ENCODE measurements at places on chromosomes 6 and 20.

DNA sequence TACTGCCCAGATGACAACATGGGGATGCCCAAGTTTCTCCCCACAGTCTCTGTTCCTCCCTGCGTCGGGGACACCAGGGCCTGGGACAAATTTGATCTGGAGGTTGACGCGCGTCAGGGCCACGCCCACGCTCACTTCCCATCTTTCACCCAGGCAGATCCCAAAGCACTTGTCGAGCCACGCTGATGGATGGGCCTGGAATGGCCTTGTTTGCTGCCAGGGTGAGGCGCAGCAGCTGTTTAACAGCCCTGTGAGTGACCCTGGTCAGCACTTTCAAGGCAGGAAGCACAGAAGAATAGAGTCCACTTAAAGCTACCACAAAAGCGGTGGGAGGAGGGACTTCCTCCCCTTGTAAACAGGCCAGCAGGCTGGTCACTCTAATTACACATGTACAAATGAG lies 324.7 kb upstream of the JARID2 start:
- no peak for DNase-seq

DNA sequence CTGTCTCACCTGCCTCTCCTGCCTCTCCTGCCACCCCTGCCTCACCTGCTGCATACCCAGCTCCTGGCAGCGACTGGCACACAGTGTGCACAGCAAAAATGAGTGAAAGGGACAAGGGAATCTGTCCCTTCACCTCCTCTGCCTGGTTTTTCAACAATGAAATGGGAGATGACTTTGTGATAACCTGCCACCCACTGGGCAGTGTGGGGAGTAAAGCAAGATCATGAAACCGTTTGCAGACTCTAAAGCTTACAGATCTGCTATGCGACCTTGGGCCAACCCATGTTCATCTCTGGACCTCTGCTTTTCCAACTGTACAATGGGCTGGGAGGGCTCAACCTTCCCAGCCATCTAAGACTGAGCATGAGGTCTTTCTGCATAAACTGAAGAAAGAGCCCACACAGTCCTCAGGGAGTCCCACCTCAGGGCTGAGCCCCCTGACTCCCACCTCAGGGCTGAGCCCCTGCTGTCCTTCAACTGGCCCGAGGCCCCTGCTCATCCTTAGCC lies 81.1 kb downstream of the RIPOR3 start:
- no peak for DNase-seq

GRCh38 chr20:38094373-38094891 lies 60.9 kb downstream of the RPRD1B start:
- no peak for DNase-seq

DNA sequence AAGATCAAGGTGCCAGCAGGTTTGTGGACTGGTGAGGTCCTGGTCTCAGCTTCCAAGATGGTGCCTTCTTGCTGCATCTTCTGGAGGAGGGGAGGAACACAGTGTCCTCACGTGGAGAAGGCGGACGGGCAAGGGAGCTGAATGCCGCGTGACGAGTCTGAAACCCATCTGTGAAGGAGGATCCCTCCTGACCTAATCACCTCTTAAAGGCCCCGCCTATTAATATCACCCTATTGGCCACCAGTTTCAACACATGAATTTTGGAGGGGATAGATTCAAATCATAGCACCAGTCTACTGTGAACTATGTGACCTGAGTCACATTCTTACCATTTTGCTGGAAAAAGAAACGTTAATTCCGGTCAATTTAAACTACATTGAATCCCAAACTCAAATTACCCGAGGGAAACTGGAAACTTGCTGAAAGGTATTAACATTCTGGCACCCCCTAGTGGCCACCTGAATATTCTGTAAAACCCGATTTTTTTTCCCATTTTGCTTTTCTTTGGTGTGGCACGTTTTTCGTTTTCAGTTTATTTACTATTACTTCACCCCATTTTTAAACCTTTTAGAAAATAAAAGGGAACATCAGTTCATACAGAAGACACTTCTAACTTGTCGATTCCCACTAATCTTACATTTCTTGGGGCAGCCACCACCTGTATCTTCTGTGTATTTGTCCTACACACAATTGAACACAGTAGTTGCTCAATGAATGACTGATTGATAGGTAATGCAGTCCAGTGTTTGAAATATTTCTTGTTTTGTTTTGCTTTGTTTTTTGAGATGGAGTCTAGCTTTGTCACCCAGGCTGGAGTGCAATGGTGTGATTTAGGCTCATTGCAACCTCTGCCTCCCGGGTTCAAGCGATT lies 17.9 kb upstream of the CCDC170 start:
- DNase-seq: no peak

DNA sequence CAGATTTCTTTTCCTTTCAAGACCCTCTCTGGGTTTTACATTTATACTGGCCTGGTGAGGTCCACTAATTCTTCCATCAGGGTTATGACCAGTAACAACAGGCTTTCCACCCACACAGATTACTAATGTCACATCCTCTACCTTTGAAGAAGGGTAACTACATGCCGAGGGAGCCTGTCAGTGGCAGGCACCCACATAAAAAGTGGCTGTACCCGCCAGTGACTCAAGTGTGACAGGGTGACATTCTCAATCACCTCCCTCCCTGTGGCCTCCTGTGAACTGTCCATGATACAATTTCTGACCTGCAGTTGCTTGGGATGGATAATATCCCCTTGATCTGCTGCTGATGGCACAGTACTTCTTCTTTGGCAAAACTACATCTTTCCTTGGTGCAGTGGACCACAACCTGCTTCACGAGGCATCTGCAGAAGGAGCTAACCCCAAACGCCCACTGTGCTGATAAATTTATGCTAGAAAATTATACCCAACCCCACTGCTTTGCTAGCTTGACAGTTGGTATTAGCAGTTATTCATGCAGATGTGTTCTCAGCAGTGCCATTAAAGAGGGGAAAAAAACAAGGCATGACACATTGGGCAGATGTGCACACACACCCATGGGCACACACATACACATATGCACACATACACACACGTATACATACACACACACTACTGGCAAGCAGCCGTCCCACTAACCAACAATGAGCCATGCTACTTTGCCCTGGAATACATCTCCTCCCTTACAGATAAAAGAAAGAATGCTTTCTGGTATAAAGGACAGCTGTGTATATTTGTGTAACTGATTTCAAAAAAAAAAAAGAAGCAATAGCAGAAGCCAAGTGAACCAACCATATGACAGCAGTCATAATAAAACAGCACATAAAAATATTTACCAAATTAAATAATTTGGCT lies 20.8 kb downstream of the GFOD1 start:
- DNase-seq: peak; percentile 63

- DNase-seq: no peak
Measured at GRCh38 chr6:35190306-35190705, 23.4 kb upstream of the SCUBE3 start.

DNA sequence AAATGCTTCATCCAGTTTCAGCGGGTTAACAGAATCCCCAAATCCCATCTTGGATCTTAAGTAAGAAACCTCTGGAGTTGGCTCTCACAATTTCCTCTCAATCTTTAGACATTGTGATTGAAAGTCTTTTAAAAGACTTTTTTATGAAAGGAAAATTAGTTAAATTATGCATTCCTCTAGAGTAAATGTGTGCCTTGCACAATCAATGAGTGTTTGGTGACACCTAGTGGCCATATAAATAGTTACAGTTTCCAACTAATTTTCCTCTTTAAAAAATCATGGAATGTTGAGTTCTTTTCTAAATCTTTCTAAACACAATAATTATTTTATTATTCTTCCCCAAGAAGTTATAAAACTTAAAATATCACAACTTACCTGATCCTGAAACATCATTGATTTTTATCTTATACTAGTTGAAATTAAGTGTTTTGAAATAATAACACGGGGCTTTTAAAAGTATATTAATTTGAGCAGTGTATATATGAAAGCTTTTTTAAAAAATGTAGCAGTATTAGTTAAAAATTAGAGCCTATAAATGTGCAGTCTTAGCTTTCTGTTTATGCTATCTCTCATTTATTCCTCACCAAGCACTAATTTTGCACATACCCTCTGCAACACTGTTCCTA lies 66.4 kb downstream of the PKHD1 start:
- DNase-seq: no peak

GRCh38 chr6:13929196-13929595 lies 4.4 kb downstream of the RNF182 start:
- no peak for DNase-seq

DNA sequence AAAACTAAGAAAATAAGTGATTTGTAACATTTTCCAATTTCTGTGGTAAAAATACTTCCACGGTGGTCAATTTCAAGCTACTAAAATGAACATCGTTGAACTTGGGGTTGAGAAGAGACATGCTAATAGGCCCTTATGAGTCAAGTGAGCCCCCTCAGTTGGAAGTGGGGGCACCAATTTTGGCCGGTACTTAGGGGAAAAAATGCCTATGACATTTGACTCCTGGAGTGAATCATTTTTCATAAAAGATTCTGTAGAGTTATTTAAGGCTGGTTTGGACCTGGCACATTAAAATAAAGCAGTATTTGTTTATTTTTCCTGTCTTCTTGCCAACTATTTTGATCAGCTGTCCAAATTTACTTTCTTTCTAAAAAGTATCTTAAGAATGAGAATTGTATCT lies 32.4 kb upstream of the CAP2 start:
- DNase-seq: no peak

DNA sequence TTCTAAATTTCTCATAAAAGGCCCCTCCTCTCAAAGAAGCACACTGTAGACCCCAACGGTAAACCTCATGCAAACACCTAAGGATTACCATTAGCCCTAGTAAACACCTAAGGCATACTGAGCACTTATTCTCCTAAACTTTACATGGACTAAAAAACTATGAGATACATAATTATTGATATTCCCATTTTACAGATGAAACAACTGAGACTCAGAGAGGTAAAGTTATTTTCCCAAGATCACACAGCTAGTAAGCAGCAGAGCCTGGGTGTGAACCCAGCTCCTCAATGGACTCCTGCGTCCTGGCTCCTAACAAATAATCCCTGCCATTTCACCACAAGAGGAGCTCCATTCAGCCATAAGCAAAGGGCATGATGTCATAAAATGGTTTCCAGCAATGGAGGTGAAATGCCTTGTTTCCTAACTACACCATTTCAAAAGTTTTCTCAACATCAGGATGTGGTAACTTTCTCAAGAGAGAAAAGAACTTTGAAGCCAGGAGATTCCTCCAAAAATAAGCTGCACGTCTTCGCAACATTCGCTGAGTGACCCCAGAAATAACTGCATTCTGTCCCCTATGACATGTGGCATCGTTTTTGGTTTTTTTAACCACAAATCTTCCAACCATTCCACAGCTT lies 4.1 kb downstream of the ATP9A start:
- DNase-seq: no peak

DNA sequence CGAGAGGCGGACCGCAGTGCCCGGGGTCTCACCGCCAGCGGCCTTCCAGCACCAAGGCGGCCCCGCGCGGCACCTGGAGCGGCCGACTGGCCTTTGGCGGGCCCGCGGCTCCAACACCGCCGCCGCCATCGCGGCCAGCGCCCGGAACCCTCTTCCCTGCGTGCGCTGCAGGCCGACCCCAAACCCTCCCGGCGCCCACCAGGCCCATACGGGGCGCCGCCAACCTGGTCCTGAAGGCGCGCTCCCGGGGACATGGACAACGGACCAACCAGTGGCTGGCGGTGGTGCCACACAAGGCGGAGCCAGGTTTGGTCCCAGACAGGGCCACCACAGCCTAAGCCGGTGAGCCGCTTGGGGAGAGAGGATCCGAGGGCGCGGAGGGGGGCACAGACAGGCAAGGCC lies 1514.8 kb upstream of the DEFB115 start:
- DNase-seq: no peak

- DNase-seq: no peak
Measured at GRCh38 chr6:53313784-53314400, 34.9 kb downstream of the ELOVL5 start.

- DNase-seq: no peak
Measured at GRCh38 chr6:131348572-131348971, 213.3 kb downstream of the AKAP7 start.

DNA sequence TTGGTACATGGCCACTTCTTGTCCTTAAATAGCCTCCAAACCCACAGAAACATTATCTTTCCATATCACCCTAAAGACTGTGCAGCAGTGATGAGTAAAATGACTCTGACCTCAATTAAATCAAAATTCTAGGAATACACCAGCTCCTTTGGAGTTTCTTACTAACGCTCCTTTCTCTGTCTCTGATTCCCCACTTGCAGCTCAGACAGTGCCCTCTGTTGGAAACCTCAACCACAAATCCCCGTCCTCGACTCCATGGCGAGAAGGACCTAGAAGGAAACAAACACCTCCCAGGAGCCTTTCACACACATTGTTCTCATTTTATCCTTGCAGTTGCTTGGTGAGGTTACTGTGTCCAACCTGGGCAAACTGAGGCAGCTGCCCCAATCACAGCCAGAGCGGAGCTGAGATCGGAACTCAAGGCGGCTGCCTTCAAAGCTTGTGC lies 17.7 kb upstream of the PARD6B start:
- DNase-seq: no peak

GRCh38 chr6:149320796-149321195 lies 3.3 kb downstream of the TAB2 start:
- no peak for DNase-seq

GRCh38 chr6:32967151-32968091 lies 973 bp upstream of the BRD2 start:
- no peak for DNase-seq

DNA sequence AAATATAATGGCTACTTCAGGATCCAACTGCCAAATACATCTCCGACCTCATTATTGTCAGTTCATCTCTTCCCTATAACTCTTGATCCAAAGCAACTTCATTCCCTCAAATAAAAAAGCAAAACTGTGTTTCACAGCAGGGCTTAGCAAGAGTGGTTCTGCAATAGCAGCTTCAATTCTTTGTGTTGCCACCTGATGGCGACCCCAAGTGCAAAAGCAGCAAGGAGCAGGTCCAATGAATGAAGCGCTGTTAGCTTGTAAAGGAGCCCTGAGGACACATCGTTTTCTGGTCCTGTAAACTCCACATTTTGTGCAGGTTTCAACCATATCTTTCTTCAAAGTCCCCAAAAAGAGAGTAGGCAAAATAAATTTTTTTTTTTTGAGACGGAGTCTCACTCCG lies 19.6 kb downstream of the RTN4IP1 start:
- no peak for DNase-seq

DNA sequence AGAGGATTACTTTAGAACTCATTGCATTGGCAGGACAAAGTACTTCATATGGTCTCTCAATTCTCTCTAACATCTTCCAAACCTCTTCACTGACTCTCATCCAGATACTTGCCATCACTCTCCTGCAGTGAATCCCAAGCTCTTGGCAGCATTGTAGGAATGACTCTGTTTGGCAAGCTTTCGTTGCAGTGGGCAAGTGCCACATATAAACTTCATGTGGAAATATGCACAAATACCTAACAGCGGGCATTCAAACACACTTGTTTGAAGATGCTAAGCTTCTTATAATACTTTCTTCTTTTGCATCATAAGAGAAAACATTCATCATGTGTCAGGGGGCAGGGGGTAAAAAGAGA lies 86.2 kb upstream of the F13A1 start:
- no peak for DNase-seq

- no peak for DNase-seq
Measured at GRCh38 chr6:131883016-131883415, 68.2 kb downstream of the CCN2 start.

- DNase-seq: no peak
Measured at GRCh38 chr6:157561414-157561790, 180.4 kb downstream of the ZDHHC14 start.

All from stimulated activated CD8-positive, alpha-beta memory T cell treated with anti-CD3 and anti-CD28 coated beads, Interleukin-15, amount 100 ng/mL, for 48 hours (primary cell).